ENCODE measurements at places on chromosomes 5 and 9.
A peak's percentile ranks its signal among the peaks of the same experiment; 100 is the strongest.

- DNase-seq: no peak
Measured at GRCh38 chr5:174617910-174618309, 106.5 kb upstream of the MSX2 start.

DNA sequence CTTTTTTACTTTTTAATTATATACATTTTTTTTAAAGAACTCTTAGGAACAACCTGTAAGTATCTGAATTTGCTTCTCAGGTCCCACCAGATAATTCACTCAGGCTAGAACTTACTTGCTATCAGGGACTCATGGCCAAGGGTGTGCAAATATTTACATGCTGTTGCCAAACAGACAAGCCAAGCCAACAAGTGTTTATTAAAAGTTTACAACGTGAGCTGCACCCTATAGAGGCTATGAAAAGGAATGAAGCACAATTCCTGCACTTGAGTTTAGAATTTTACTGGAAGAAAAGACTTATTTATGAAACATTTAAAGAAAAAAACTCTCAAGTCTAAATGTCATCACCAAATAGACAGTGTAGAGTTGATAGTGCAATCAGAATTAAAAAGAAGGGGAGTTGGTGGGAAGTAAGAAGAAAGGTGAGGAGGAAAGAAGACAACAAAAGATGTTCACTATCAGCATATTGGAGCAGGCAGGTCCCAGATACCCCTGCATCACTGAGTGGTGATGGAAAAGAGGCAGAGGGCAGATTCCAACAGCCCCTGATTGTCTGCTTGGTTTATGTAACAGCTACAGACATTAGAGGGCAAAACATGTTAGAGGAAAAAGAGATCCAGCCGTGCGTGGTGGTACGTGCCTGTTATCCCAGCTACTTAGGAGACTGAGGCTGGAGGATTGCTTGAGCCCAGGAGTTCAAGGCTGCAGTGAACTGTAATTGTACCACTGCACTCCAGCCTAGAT, 32.8 kb downstream of the SH3RF2 start:
- DNase-seq: no peak

DNA sequence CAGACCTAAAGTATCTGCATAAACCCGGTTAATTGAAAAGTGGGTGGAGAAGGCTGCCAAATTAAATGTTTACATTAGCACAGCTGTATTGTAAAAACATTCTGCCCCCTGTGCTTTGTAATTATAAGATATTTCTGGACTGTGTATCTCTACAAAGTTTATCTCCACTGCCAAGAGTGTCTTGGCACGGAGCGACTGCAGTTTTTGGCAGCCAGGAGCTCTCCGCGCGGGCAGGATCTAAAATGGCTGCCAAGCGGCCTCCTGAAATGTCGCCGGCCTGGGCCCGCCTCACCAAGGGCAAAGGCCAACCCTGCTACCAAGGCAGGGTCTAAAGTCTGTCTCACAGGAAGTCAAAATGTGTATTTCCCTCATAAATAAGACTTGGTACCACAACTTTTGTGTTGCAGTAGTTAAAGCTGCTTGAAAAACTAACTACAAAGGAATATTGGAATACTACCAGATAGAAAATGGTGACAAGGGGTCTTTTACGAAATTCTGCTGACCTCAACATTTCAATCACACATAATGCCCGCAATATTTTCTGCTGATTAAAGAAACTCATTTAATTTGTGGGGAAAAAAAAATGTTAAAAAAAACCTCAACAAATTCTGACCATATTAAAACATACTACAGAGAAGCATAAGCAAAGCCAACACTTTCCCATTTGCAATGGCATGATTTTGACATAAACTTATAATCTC, 110.4 kb downstream of the NFIB start:
- DNase-seq: peak; percentile 45

DNA sequence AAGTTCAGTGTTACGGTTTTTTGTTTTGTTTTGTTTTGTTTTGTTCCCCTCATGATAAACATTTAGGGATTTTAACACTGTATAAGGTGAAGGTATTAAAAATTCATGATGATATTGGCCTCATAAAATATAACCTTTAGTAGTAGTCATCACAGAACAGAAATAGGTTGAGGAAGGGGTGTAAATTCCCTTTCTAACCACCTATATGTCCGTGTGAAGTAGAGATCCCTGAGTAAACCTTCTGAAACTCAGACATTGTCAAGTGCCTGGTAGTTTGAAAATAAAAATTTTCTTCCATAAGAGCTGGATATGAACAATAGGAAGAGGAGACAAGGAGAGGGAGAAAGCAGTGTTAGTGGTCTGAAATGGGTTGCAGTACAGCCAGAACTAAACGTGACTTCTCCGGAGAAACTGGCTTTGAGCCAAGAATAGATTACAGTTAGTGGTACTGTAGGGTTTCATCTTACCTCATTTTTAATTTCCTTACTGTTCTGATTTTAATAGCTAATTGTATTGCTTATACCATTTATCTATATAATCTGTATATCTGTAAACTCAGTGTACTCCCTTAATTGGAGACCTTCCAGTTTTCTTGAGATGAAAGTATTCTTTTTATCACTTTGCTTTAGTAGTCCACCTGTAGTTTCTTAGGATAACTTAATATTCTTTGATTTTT, 18.3 kb downstream of the UGCG start:
- peak; percentile 38 for DNase-seq
